ENCODE measurements at places on chromosomes 13 and 19.

- DNase-seq = no peak
These were observed 115.9 kb upstream of the C1QTNF9B start for GRCh38 chr13:24013189-24013588.

DNA sequence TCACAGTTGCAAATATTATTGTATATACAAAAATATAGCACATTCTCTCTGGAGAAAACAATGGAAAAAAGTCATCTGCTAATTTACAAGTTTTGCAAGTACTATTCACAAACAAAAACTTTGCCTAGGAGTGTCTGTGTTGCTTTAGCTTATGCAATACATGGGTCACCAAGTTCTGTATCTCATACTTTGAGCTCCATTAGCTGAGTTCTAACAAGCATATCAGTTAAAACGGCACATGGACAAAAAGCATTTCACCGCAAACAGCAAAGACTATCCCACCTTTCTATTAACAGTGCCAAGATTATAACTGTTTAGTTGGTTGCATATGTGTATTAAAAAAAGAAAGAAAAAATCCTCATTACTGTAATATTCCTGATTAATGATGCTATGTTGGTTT is 4.6 kb downstream of the SPRY2 start:
- no peak for DNase-seq

- peak; percentile 56 for DNase-seq
These were observed 34.7 kb upstream of the ESD start for GRCh38 chr13:46831588-46832194.

DNA sequence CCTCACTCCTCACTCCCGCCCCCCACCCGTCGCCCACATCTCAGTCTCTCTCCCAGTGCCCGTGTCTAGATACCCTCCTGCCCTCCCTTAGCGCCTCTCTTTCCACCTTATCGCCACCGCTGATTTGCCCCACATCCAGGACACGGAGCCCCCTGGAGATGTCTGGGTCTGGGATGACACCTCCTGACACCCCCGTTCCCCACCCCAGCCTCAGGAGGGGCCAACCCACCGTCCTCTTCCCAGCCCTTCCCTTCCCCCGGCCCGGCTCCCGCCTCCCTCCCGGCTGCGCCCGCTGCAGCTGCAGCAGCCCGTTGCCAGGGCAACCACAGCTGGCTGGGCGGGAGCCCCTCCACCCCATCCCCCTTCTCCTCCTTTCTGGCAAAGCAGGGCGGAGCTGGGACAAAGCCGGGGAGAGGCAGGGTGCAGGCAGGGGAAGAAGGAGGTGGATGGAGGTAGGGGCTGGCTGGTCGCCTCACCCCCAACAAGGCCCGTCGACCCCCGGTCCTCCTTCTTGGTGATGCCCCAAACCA is 13.5 kb downstream of the DPF1 start:
- no peak for DNase-seq

DNA sequence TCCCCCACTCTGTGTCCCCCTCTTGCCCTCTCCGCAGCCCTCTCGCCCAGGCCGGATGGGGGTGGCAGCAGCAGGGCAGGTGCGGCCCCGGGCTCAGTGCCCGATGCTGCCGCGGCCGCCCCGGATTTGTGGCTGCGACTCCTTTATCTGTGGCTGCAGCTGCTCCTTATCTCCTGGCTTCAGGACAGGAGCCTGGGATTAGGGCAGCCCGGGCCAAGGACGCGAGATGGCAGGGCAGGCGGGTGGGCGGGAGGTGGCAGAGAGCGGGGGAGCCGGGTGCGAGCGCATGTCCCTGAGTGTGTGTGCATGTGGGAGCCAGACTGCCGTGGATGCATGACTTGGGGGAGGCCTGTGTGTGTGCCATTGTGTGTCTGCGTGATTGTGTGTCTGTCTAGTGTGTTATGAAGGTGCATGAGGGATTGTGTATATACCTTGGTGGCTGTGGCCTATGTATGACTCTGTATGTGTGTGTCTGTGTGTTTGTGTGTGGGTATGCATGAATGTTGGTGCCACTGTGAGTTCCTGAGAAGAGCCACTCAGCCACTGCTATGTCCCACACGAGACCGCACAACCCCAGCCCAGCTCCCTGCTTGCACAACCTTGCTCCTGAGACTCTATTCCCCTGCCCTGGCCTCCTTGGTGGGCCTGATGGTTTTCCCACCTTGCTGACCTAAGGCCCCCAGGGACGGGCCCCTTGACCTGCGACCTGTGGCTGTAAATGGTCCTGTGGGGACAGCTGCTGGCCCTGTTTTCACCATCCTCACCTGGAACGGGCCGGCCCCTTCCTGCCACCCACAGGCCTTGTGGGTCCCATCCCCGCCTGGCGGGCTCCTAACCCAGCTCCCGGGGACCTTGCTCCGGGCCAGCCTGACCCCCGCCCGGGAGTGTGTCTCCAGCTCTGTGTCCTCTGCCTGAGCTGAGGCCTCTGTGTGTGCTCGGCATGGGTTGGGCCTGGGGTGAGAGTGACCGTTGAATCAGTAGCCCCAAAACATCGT is 5.3 kb upstream of the NRTN start:
- DNase-seq = no peak

- no peak for DNase-seq
These were observed 3.0 kb downstream of the ONECUT3 start for GRCh38 chr19:1756264-1756663.

DNA sequence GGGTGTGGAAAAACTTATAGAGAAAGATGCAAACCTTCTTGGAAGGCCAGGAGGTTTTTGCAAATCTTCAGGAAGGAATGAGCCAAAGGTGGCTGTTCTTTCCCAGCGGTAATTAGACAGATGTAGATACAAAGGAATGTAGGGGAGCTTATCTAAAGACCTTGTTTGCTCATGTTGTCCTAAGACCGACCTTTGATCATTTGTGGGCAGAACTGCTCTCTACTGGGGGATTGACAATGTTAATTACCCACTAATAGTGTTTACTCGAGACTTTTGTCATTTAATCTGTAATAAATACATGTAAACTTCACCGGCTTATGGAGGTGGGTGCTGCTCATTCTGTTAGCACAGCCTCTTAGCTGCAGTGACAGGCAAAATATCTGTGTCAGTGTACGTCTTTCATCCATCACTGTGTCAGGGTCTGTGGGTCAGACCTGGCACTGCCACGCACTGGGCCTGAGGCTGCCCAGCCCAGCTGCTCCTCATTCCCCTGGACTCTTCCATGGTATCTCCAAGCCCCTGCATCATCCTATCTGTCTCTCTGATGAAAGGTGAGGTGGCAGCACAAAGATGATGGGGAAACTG is 68.3 kb downstream of the ZNF431 start:
- no peak for DNase-seq

GRCh38 chr19:13861392-13861713 is 15.6 kb upstream of the NANOS3 start:
- no peak for DNase-seq

GRCh38 chr13:112179421-112179820 is 112.5 kb downstream of the SOX1 start:
- no peak for DNase-seq

DNA sequence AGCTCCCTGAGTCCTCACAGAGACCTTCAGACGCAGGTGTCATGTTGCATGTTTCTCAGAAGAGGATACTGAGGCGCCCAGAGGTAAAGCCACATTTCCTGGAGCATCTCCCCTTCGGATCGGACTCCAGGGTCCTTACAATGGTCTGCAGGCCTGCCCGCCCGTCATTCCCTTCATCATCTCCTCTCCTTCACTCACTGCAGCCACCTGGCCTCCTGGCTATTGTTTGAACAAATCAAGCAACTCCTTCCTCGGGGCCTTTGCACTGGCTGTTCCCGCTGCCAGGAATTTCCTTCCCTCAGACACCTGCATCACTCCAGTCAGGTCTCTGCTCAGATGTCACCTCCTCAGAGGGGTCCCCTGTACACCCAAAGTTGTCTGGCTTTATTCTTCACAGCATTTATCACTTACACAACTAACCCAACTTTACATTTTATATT is 20.3 kb downstream of the CEACAM16 start:
- no peak for DNase-seq

DNA sequence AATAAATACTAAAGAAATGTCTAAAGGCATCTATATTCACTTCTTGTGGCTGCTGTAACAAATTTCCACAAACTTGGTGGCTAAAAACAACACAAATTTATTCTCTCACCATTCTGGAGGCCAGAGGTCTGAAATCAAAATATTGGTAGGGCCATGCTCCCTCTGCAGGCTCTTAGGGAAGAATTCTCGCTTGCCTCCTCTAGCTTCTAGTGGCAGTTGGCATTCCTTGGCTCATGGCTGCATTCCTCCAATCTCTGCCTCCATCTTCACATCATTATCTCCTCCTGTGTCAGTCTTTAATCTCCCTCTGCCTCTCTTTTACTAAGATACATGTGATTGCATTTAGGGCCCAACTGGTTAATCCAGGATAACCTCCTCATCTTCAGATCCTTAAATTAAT is 54.1 kb upstream of the RFXAP start:
- no peak for DNase-seq

DNA sequence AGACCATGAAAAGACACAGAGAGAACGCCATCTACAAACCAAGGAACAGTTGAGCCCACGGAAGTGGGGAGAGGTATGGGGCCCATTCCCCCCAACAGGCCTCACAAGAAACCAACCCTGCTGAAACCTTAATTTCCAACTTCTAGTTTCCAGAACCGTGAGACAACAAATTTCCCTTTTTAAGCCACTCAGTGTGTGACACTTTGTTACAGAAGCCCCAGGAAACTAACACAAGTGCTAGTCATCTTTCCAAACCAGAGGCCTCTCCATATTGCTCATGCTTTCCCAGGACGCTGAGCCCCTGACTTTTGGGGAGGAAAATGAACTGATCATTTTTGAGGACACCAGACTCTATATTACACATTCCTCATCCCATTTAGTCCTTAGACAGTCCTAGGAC is 186.8 kb downstream of the NUFIP1 start:
- DNase-seq = no peak

DNA sequence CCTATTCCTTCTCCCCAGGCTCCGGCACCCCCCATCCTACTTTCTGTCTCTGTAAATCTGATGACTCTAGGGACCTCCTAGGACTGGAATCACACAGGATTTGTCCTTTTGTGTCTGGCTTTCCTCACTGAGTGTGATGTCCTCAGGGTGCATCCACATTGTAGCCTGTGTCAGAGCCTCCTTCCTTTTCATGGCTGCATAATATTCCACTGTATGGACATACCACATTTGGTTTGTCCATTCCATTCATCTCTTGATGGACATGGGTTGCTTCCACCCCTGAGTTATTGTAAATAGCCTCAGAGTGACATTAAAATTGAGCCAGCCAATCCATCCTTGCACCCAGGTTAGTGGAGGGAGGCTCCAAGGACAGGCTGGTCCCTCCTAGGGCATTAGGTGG is 22.8 kb upstream of the NMRK2 start:
- DNase-seq = no peak

- DNase-seq = peak; percentile 83
These were observed 6.4 kb downstream of the GNA15 start for GRCh38 chr19:3142292-3142670.

DNA sequence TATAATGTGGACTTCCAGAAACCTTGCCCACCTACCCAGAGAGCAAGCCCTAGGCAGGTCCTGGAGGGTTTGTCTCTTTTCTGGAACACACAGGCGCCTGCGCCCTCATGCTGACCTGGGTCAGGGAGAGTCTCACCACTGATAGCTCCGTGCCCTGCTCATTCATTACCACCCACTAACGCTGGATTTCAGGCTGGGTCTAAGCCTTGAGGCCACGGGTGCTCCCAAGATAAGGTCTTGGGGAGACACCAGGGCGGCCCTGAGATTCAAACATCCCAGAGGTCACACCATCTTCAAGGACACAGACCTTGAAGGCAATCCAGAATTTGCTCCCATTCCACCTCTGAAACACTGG is 5.1 kb downstream of the S1PR2 start:
- DNase-seq = no peak

DNA sequence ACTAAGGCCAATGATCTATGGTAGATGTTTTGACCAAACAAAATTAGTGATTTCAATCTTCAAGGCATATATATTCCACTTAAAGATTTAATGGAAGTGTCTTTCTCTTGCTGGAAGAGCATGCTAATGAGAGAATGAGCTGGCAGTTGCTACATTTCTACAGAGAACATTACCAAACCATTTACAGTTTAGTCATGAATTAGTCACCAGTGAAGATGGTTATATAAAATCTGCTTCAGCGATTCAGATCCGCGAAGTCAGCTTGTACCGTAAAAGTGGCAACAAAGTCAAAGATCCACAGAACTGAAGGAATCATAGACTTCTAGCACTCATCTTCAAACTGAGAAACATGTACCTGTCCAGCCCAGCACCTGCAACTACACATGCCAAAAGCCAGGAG is 156.3 kb downstream of the SLITRK5 start:
- peak; percentile 49 for DNase-seq

DNA sequence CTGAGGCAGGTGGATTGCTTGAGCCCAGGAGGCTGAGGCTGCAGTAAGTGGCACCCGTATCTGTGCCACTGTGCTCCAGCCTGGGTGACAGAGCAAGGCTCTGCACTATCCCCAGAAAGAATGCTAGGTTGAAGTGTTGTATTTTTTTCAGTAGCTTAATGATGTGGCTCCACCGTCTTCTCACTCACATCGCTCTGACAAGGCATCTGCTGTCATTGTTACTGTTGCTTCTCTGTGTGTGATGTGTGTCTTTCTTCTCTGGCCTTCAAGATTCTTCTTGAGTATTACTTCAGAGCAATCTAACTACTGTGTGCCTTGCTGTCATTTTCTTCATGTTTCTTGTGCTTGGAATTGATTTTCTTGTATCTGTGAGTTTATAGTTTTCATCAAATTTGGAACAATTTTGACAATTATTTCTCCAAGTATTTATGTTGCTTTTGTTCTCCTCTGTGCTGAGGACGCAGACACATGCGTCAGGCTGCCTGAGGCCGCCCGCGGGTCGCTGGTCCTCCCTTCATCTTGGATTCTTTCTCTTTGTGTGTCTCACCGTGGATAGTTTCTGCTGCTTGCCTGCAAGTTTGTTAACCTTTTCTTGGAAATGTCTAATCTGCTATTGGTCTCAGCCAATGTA is 10.8 kb downstream of the ADPRHL1 start:
- no peak for DNase-seq

- DNase-seq = peak; percentile 64
These were observed 9.5 kb upstream of the LILRB4 start for GRCh38 chr19:54653181-54653809.

DNA sequence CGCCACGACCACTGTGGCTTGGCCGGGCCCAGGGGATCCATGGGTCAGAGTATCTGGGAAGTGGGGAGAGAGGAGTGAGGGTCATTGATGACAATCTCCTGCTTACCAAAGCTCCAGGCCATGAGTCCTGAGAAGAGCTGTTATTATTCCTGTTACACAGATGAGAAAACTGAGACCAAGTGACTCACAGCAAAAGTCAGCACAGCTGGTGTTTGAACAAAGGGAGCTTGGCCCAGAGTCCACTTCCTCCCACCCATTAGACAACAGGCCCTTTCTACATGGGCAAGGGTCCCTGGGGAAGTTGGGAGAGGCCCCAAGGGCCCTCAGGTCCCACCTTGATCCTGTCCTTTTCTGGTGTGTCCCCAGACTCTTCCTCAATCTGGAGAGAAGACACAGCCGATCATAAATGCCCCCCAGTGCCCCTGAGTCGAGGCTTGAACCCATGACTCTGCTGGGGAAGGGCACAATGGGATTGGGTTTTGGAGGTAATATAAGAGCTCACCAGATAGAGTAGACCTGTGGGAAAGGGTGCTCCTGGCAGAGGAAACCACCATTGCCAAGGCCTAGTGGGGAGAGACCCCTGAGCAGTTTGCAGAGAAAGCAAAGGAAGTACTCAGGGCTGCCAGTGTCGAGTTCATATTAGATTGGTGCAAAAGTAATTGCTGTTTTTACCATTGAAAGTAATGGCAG is 6.8 kb downstream of the FUT6 start:
- no peak for DNase-seq
